ENCODE measurements at places on chromosomes 7 and 10. TPM values are rescaled to one million over a fixed set of nuclear protein-coding genes. Genes with fewer than 3 reads are reported as not detected.

The THSD7A gene
- not detected for total RNA-seq

The PLXDC2 gene
- 1.6 TPM for total RNA-seq

The SUN3 gene
- not detected for total RNA-seq

The GPR85 gene
- 1.1 TPM for total RNA-seq

The KCNIP2 gene
- total RNA-seq: not detected

The CPED1 gene
- total RNA-seq: 0.23 TPM

The PRKG1 gene
- 0.28 TPM for total RNA-seq

The HOXA5 gene
- not detected for total RNA-seq

The ABCF2 gene
- 42.6 TPM for total RNA-seq

The GIMAP1 gene
- total RNA-seq: not detected

The GPR158 gene
- total RNA-seq: not detected

The KCNMA1 gene
- 8.2 TPM for total RNA-seq

The HACD1 gene
- 17.8 TPM for total RNA-seq

The ZNF853 gene
- 0.99 TPM for total RNA-seq

The EGR2 gene
- 0.28 TPM for total RNA-seq

The CRTAC1 gene
- not detected for total RNA-seq

The TAS2R4 gene
- 0.42 TPM for total RNA-seq

The ELMO1 gene
- 0.28 TPM for total RNA-seq

The MDH2 gene
- total RNA-seq: 222 TPM

The IL6 gene
- 1.1 TPM for total RNA-seq

The NAT16 gene
- total RNA-seq: not detected

The SFMBT2 gene
- 0.05 TPM for total RNA-seq

The TMEM106B gene
- 58.9 TPM for total RNA-seq

The ATOH7 gene
- not detected for total RNA-seq

The OR2A42 gene
- not detected for total RNA-seq

The MAT1A gene
- not detected for total RNA-seq

The LBX1 gene
- not detected for total RNA-seq

The RBP3 gene
- total RNA-seq: not detected

The TMEM229A gene
- not detected for total RNA-seq

The ZNF316 gene
- 20.6 TPM for total RNA-seq

The CTAGE4 gene
- total RNA-seq: 1.4 TPM

The WNT8B gene
- not detected for total RNA-seq

The GALNT17 gene
- total RNA-seq: not detected

The CLDN3 gene
- total RNA-seq: not detected

The CAV2 gene
- total RNA-seq: 208 TPM

The TSPAN12 gene
- total RNA-seq: 2.9 TPM

The AKR1C3 gene
- 36.9 TPM for total RNA-seq

The DRGX gene
- total RNA-seq: not detected

The ERVW-1 gene
- not detected for total RNA-seq

The SPDYE11 gene
- not detected for total RNA-seq

The SLC26A4 gene
- total RNA-seq: not detected

The NODAL gene
- total RNA-seq: not detected

The MINDY3 gene
- total RNA-seq: 14.2 TPM

The ITIH5 gene
- total RNA-seq: not detected

The OGA gene
- total RNA-seq: 55.8 TPM

The RAMP3 gene
- not detected for total RNA-seq

The APBB1IP gene
- not detected for total RNA-seq

The CLCN1 gene
- 0.21 TPM for total RNA-seq

The NAMPT gene
- total RNA-seq: 147 TPM
